ENCODE measurements at places on chromosomes 1 and 21.

DNA sequence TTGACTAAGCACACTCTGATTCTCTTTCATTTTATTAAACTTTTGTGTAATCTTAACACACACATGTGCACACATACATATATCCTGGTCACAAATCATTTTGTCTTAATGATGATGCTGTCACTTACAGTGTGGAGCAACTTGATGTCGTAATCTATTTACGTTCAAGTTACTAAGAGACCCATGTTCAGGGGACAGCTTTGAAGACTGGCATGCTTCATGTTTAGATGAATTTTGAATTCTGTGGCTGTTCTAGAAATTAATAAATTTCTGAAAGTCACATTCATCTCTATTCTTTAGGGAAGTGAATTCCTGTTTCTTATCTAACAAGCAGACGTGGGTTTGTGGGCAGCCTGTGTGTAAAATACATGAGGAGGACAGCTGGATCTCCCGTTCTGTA lies 1637.8 kb downstream of the PLA2G4A start:
- DNase-seq = no peak

GRCh38 chr1:60639287-60639686 lies 443.1 kb upstream of the NFIA start:
- DNase-seq = no peak

GRCh38 chr1:203512517-203512847 lies 18.5 kb downstream of the OPTC start:
- DNase-seq = no peak

DNA sequence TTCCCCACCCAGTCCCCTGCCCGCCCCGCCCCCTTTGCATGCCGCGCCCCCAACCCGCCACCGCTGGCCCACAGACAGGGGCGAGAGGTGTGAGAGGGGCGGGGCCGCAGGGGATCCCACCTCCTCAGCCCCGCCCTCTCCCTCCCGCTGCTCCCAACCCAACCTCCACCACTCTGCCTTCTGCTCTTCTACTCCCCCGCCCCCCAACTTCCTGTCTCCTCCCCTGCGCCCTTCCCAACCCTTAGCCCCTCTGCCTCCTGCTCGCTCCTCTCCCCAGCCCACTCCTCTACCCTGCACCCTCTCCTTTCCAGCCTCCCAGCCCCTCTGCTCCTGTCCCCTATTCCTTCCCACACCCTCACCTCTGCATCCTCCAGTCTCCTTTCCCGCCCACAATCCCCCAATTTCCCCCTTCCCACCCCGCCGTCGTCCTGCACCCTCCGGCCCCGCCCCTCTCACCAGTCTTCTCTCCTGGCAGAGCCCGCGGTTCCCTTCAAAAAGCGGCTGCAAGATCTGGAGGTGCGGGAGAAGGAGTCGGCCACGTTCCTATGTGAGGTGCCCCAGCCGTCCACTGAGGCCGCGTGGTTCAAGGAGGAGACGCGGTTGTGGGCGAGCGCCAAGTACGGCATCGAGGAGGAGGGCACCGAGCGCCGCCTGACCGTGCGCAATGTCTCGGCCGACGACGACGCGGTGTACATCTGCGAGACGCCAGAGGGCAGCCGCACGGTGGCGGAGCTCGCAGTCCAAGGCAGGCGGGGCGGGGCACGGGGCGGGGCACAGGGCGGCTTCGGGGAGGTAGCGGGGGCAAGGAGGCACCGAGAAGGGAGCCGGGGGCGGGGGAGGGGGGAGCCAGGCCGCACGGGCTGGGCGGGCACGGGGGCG lies 5.4 kb downstream of the OBSCN start:
- peak; percentile 83 for DNase-seq
